ENCODE measurements at places on chromosomes 12 and 14.

GRCh38 chr14:92651106-92651757, 97.2 kb downstream of the LGMN start:
- DNase-seq, result no peak

- no peak for DNase-seq
Measured at GRCh38 chr14:81474148-81474492, 59.5 kb downstream of the SEL1L start.

DNA sequence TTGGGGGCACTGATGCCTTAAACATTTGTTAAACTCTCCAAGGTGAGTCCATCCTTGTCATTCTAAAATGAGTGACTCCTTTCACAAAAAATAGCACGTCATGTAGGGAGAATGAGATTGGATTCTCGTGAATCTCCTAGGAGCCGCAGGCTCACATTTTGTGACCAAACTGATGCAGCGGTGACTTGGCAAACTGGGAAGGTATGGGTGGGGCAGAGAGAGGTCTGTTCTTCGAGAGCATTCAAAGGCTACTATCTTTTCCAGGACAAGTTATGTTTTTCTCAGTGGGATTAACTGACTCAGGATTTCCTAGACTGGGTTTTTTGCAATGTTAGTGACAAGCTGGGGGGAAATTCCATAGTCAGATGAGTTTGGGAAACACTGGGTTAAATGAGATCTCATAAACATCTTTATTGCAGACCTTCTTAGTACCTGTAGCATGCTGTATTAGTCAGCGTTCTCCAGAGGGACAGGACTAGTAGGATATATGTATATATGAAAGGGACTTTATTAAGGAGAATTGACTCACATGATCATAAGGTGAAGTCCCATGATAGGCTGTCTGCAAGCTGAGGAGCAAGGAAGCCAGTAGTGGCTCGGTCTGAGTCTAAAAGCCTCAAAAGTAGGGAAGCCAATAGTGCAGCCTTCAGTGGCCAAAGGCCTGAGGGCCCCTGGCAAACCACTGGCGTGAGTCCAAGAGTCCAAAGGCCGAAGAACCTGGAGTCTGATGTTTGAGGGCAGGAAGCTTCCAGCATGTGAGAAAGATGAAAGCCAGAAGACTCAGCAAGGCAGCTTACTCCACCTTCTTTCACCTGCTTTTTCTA, 61.0 kb downstream of the FOXN4 start:
- DNase-seq, result no peak

DNA sequence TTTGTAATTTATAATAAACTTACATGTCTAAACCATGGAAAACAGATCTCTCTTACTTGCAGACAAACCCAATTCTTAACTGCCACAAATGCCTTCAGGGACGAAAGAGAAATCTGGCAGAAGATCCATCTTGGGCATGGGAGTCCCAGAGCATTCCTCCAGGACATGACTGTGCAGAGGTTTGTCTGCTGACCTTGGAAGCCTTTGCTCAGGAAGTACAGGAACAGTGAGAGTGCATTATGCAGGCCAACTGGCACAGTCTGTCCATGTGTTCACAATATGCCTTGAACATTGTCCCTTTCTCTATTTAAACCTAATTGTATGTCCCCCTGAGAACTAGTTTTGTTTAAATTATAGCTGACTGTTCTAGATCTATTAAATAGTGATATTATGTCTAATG, 467.1 kb downstream of the ATP23 start:
- no peak for DNase-seq

DNA sequence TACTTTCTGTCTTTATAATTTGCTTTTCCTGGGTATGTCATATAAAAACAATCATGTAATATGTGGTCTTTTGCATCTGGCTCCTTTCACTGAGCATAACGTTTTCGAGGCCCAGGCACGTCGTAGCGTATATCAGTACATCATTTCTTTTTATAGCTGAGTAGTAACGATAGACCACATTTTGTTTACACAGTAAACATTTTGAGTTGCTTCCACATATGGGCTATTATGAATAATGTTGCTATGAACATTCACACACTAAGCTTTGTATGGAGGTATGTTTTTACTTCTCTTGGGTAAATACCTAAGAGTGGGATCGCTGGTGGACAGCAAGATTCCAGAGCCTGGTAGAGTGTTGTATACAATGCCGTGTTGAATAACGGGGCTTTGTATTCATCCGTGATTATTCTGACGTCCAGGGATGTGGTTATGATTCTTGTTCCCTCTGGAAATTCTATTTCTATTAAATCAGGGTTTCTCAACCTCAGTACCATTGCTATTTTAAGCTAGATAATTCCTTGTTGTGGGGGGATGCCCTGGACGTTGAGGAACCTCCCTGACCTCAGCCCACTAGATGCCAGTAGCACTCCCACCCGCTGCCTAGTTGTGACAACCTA, 38.9 kb upstream of the CIT start:
- no peak for DNase-seq

- DNase-seq, result no peak
Measured at GRCh38 chr14:92702441-92702918, 45.9 kb downstream of the LGMN start.

DNA sequence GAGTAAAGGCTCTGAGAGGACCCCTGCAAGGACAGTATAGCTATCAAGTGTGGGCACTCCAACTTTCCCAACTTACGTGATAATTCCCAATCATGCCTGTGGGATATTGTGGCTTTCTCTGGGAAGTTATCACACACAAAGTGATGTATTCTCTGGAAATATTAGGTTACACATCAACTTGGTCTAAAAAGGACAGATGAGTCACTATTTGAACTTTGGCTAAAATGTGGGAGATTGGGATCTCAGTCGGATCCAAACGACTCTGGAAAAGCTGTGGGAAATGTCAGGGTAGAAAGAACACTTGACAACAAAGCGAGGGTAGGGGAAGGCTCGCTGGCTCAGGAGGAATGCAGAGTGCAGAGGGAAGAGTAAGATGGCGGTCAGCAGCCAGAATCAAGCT, 1048.9 kb downstream of the BCL11B start:
- no peak for DNase-seq

- DNase-seq, result no peak
Measured at GRCh38 chr12:128844031-128844635, 9.1 kb upstream of the GLT1D1 start.

DNA sequence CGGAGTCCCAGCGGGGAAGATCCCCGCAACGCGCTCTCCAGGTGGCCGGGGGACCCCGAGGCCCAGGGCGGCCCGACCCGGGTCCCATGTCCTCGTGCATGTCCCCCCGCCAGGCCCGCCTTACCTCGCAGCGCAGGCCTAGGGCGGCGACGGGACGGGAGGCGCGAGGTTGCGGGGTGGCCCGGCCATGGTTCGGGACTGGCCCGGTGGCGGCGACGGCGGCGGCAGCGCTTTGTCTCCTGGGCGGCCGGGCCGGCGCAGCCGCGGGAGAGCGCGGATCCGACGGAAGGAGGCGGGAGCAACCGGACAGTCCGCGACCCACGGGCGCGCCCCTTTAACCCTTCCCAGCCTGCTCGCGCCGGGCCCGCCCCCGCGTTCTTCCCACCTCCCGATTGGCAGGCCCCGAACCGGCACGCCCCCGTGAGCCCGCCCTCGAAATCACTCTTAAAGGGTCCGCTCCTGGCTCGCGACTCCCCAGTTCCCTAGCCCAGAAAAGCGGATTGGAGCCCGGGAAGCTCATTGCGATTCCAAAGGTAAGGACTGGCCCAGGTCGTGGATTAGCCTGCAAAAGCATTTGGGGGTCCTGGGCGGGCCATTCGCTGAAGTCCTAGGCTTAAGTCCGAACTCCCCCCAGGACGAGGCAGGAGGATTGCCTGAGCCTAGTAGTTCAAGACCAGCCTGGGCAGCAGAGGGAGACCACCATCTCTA, at the start of gene PHETA1:
TSS of gene PHETA1 (minus strand) at position 308 of the 708 bp plus-strand sequence. CDS start 5,668 bp downstream, outside the sequence.
- DNase-seq, result peak; percentile 91

DNA sequence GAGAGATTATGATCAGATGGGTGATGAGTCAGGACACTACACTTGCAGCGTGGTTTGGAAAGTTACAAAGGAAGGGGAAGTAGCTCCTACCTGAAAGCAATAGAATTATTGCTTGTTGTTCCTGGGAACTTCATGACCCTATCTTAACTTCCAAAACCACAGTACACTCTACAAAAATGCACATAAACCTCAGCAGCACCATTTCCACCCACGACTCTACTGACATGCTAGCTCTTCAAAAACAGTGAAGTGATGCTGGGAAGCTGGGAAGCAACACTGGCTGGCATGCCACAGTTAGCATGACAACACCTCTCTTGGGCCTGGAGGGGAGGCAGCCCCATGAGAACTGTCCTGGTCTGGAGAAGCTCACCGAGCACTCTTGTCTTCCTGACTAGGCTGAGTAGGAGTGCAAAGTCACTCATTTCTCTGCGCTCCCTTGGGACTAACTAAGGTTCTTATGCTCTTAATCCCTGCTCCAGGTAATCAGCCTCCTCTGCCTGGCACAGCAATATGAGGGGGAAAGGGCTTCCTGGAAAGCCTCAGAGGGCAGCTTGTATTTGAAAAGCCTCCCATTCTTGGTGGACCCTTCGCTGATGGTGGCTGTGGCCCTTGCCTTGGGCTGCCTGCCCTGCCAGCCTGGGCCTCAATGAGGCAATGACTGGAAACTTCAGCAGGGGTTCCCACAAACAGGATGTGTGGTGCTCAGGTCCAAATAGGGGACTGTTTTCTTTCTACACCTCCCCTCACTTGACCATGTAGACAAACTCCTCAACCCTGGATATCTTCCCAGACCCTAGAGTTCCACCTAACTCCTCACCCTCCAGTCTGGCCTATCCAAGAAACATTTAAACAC, 1.2 kb downstream of the KRT3 start:
- no peak for DNase-seq

GRCh38 chr12:18723752-18724151, 14.1 kb downstream of the PLCZ1 start:
- no peak for DNase-seq

GRCh38 chr12:96256672-96257361, 62.6 kb downstream of the ELK3 start:
- no peak for DNase-seq

DNA sequence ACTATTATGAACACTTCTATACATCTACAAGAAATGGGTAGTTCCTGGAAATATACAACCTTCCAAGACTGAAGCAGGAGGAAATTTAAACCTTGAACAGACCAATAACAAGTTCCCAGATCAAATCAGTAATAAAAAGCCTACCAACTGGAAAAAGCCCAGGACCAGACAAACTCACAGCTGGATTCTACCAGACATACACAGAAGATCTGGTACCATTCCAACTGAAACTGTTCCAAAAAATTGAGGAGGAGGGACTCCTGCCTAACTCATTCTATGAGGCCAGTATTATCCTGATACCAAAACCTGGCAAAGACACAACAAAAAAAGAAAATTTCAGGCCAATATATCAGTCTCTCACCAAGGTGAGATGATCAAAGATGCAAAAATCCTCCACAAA, 189.4 kb downstream of the RPS29 start:
- DNase-seq, result no peak

- DNase-seq, result no peak
Measured at GRCh38 chr14:104898195-104898558, 26.5 kb upstream of the PLD4 start.

- DNase-seq, result no peak
Measured at GRCh38 chr14:23568021-23568599, 519 bp upstream of the AP1G2 start.

Data from RKO (cell line).